Breast epithelium (tissue), 4 donors: ENCODE measurements at places on chromosomes 3 and 15. TPM values are rescaled to one million over a fixed set of nuclear protein-coding genes. Genes with fewer than 3 reads are reported as not detected.

Gene CPEB1
- total RNA-seq, result 4.6 TPM

Gene AP2M1
- total RNA-seq, result 204 TPM

DNA sequence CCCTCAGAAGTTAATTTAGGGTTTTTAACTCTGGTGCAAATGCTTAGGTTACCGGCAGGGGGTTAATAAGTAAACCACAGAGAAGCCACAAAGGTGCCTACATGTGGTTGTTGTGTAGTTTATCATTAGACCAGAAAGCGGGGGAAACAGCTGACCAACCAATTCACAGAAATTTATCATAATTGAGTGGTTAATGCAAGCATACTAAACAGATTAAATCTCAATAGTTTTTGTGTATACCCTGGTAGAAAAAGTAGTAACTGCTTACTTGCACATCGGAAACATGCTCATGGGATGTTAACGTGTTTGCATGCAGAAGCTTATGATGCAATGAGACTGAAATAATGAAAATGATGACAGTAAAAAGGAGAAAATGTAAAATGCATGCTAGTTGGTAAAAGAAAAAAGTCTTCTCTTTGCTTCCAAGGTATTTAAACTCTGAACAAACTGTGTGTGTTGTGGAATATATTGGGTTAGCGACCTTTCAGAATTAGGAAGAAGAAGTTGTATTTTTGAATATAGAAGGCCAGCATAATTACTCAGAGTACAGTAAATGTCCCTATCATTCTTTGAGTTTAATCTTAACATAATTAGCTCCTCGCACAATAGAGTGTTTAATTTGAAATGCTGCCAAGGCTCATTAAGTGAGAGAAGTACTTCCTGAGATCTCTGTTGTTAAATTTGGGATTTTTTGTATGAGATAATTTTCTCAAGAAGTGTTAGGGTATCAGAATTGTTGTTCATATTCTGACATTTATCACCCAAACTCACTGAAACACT, 316.2 kb downstream of the PTPRG start:
- no peak overlapping the region for H3K27ac ChIP-seq
- no peaks in the 10 kb centered on the region for H3K27me3 ChIP-seq
- H3K4me1 ChIP-seq, result no peaks in the 10 kb centered on the region
- H3K36me3 ChIP-seq, result no peaks in the 10 kb centered on the region

- no peaks in the 10 kb centered on the region for H3K27me3 ChIP-seq
- H3K4me1 ChIP-seq, result no peaks in the 10 kb centered on the region
- peak overlapping the region; percentile 69 for H3K27ac ChIP-seq
These were observed 47.6 kb downstream of the SETMAR start for GRCh38 chr3:4350789-4351163.

GRCh38 chr3:4898454-4899313, 80.6 kb upstream of the BHLHE40 start:
- no peak for DNase-seq
- H3K36me3 ChIP-seq, result no peaks in the 10 kb centered on the region
- no peak overlapping the region for H3K4me3 ChIP-seq

- no peak overlapping the region for H3K27ac ChIP-seq
- no peaks in the 10 kb centered on the region for H3K27me3 ChIP-seq
- no peak overlapping the region for H3K4me3 ChIP-seq
- H3K36me3 ChIP-seq, result no peaks in the 10 kb centered on the region
- DNase-seq, result no peak
These were observed 92.1 kb upstream of the GADL1 start for GRCh38 chr3:30986551-30986950.
